ENCODE measurements at places on chromosomes 6 and 20.
A peak's percentile ranks its signal among the peaks of the same experiment; 100 is the strongest.

- DNase-seq, result no peak
These were observed 23.8 kb upstream of the SYNDIG1 start for GRCh38 chr20:24445510-24446170.

DNA sequence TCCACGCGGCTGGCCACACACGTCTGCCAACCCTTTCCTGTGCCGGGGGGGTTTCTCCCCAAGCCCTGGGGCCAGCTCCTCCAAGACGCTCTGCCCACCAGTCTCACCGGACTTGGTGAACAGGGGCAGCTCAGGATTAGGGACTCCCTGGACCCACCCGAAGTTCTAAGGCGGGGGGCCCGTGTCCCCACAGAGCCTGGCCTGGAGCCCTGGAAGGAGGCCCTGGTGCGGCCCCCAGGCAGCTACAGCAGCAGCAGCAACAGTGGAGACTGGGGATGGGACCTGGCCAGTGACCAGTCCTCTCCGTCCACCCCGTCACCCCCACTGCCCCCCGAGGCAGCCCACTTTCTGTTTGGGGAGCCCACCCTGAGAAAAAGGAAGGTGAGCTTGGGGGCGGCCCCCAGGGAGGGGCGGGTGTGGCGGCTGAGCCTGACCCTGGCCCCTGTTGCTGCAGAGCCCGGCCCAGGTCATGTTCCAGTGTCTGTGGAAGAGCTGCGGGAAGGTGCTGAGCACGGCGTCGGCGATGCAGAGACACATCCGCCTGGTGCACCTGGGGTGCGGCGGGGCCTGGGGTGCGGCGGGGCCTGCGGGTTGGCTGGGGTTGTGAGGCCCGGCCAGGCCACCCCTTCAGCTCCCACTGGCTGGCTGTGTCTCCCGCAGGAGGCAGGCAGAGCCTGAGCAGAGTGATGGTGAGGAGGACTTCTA is 2.3 kb downstream of the SLC2A4RG start:
- DNase-seq, result no peak

GRCh38 chr6:144063744-144064401 is 31.5 kb downstream of the SF3B5 start:
- peak; percentile 95 for DNase-seq

DNA sequence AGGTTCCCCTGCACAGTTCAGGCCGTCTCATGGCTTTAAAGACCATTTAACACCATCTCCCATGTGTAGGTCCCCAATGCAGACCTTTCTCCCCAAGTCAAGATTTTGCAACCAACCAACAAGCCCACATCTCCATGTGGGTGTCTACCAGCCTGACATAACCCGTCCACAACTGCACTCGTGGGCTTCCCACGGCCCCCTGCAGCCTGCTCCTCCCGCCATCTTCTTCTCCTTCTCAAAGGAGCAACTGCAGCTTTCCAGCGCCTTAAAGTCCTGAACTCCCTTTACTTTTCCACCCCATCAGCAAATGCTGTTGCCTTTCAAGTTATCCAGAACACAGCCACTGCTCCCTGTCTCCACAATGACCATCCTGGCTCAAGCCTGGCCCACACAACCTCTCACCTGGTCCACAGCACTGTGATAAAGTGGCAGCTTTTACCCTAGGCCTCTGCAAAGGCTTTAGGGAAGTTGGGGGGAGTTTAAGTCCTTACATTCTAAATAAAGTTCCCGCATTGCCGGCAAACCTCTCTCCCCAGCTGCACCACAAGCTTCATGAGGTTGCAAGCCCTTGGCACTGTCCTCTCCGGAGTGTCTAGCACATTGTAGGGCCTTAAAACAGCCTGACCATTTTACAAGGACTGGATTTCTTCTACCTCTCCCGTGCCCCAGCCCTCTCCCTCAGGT is 140.5 kb downstream of the PREX1 start:
- DNase-seq, result no peak

All from activated T-cell treated with anti-CD3 and anti-CD28 coated beads, Interleukin-2, amount 50 U/mL, for 72 hours (primary cell).